ENCODE measurements at places on chromosomes 6 and 20.

DNA sequence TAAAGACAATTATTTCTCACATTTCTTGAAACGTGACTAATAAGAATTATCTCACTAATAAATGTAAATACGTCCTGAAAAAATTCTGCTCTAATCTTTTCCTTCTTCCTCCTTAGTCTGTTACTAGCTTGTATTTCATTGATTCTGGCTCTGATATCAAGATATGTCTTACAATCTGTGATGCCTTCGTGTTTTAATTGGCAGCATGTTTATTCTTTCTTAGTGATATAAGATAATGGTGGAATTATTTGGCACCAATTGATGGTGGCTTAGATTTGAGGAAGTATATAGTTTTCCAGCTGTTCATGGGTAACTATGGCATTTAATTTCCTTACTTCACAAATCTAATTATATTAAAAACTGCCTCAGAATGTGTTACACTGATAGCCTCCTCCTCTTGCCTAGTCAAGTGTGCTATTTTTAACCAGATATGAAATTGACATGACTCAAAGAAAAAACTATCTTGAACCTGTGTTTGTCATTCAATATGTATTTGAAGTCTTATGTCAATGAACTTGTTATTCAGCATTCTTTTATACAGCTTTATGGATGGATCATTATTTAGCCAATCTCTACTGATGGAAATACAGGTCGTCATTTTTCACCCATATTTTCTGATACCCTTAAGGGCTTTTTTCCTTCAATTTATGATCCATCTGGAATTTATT lies 5.3 kb downstream of the CCNC start:
- no peak for DNase-seq

- DNase-seq: no peak
These were observed 232.5 kb downstream of the HDGFL1 start for GRCh38 chr6:22801831-22802230.

GRCh38 chr20:16501301-16501700 lies 71.9 kb downstream of the KIF16B start:
- no peak for DNase-seq

- DNase-seq: no peak
These were observed 7.4 kb downstream of the GFOD1 start for GRCh38 chr6:13479971-13480434.

DNA sequence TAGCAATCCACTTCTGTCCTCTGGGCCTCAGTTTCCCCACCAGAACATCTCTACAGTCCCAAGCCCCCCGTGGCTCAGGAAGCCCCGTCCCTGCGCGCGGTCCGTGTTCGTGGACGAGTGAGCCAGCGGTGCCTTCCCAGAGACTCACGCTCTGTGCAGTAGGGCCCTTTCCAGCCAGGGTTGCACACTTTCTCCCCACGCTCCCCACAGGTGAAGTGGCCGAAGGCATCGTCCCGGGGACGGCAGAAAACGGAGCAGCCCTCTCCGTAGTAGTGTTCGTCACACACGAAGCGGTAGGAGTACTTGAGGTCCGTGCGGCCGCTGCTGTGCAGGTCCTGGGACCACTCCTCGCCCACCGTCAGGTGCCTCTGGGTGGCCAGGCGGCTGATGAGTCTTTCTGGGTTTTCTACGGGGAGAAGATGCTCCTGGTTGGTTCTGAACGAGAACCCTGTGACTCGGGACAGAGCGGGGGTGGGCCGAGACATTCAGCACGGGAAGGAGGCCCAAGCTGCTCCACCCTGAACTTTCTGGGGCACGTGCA lies 2.7 kb downstream of the DLL1 start:
- no peak for DNase-seq

- DNase-seq: no peak
These were observed 68.8 kb upstream of the XRN2 start for GRCh38 chr20:21234324-21234723.

- no peak for DNase-seq
These were observed 107.5 kb downstream of the CENPW start for GRCh38 chr6:126447367-126447766.

GRCh38 chr6:130982941-130983456 lies 80.0 kb downstream of the EPB41L2 start:
- no peak for DNase-seq

- DNase-seq: no peak
These were observed 49.2 kb upstream of the MAP7 start for GRCh38 chr6:136599329-136600011.

DNA sequence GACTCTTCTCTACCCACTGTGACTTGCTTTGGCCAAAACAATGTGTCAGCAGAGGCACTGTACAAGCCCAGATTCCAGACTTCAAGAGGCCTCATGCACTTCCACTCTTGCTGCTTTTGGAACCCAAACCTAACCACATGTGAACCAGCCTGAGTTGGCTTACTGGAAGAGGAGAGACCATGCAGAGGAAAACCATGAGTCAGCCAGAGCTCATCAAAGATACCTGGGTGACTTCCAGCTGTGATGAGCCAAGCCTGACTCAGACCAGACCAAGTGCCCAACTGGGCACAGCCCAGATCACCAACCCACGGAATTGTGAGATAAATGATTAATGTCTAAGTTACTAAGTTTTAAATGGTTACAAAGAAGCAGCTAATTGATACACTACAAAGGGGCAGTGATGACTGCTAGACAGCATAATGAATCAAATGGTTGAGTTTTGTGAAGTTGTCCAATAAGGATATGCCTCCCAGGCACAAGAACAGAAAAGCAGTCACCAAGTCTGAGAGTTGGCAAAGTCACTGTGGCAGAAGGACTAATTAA lies 16.2 kb upstream of the BEND6 start:
- no peak for DNase-seq

DNA sequence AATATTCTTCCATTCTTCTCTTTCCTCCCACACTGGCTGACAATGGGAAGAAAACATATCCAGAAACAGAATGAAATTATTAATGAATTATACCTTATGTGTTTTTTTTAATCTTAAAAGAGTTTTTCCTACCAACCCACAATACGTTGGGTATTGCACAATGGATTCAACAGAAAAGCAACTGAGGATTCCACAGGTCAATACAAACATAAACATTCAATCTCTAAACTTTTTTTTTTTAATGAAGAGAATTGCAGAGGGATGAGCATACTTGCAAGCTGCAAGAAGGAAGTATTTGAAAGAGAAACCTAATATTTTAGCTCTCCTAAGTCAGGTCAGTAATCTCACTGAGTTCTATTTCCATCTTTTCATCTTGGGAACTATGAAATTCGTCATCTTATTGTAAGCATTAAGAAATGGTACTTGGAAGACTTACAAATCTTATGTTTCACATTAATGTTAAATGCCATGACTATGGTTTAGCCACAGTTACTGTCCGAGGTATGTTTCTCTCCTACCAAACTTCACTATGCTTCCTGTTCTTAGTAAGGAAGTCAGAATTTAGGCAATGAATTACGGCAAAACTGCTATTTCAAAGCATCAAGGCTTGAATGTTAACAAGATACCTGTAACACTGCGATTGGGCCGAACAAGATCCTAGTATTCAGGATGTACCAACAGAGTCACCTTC lies 100.8 kb downstream of the HIVEP2 start:
- DNase-seq: no peak

GRCh38 chr20:15643713-15644112 lies 929.5 kb downstream of the KIF16B start:
- DNase-seq: no peak

DNA sequence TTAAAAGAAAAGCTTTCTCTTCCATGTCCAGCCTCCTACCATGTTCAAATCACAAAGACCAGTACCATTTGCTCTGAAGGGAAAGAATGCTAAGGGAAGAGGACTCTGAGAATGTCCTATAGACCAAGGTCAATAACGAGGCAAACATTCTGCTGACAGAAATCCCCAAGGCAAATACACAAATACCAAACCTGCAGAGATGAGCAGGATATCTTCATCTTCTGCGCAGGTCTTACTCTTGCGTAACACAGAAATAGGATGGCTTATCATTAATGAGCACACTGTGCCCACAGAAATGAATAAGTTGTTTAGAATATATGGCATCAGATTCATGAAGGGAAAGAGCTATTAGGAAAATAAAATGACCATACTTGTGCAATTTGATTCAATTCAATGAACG lies 137.3 kb downstream of the BTBD9 start:
- no peak for DNase-seq

GRCh38 chr20:58558486-58559367 lies 43.5 kb upstream of the APCDD1L start:
- DNase-seq: no peak

GRCh38 chr6:166559662-166560061 lies 26.8 kb downstream of the RAMACL start:
- no peak for DNase-seq

DNA sequence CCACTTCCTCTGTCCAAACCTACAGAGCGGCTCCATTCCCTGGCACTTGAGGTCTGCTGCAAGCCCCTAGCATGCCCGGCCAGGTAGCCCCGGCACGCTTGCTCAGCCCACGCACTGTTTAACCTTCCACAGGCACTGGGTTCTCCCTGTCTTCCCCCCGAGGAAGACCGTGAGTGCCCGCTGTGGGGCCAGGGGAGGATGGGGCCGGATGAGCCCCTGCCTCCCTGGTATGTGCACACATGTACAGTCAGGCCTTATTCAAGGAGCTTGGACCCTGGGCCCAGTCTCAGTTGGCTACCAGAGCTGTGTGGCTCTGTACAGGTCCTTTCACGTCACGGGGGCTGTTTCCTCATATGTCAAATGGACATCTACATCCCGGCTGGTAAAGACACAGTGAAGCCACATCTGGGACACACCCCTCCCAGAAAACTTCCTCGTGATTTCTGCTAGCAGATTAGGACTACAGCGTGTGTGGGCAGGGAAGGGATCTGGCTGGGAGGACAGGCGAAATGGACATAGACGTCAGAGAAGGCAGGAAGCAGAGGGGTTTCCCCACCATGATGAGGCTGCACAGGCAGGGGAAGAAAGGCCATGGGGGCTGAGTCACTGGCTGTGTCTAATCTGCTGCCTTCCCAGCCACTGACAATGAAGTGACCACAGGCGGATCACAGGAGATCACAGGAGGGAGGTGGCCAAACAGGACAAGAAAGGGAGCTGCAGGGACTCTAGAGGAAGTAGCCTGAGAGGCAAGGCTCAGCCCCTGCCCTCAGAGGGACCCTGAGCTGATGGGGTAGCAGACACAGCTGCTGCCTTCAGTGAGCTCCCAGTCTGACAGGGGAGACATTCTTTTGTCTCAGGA lies 62.9 kb downstream of the MRPL14 start:
- no peak for DNase-seq

GRCh38 chr6:159104931-159105330 lies 60.1 kb upstream of the TAGAP start:
- no peak for DNase-seq

GRCh38 chr6:74879976-74880375 lies 325.9 kb downstream of the COL12A1 start:
- DNase-seq: no peak

DNA sequence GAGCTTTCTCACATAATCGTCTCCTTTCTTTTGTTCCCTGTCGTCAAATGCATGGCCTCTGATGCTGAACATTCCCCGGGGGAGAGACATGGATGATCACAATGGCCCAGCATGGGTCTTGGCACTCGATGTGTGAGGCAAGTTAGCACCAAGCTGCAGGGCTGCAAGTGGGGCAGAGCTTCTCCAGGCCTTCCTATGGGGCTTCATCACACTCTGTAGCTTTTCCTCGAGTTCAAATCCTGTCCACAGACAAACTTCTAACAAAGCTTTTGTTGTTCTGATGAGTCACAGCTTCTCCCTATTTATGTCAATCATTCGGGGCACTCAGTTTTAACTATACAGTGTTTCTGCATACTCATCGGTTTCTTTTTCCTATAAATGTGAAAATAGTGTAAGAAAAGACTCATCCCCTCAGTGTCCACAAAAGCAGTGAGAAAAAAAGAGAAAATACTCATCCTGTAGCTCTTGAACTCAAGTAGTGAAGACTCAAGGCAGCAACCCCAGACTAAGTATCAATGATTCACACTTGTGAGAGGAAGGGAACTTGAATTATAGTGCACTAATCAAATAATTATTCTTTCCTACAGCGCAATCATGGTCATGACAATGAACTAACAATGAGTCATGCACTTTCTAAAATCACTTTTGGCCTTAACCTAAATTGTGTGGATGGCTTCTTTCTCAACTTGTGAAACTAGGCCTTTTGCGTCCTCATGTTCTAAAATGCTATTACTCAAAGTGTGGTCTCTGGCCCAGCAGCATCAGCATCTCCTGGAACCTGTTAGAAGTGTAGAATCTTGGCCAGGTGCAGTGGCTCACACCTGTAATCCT lies 68.4 kb upstream of the NOX3 start:
- DNase-seq: no peak

DNA sequence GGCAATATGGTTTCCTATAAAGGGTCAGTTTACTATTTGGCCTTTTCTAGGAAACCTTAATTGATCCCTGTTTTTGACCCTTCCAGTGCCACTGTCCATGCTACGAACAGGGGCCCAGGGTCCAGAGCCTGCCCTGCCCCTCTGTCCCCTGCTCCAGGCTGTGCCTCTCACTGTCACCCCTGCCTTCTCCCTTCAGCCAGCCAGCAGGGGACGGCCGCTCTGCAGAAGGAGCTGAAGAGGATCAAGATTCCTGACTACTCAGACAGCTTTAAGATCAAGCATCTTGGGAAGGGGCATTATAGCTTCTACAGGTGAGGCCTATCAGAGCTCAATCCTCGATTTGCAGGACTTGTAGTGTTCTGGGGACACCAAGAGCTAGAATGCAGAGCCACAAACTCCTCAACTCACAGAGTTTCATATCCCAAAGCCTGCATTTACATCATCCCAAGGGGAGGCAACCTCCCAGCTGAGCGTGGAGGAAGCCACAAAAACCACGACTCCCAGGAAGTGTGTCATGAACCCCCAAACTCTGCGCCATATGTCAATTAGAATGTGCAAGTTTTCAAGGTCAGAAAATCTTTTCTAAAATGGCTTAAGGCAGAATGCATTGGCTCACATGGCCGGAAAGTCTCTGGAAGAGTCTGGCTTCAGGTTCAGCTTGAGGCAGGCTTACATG lies 3.6 kb downstream of the BPI start:
- no peak for DNase-seq

DNA sequence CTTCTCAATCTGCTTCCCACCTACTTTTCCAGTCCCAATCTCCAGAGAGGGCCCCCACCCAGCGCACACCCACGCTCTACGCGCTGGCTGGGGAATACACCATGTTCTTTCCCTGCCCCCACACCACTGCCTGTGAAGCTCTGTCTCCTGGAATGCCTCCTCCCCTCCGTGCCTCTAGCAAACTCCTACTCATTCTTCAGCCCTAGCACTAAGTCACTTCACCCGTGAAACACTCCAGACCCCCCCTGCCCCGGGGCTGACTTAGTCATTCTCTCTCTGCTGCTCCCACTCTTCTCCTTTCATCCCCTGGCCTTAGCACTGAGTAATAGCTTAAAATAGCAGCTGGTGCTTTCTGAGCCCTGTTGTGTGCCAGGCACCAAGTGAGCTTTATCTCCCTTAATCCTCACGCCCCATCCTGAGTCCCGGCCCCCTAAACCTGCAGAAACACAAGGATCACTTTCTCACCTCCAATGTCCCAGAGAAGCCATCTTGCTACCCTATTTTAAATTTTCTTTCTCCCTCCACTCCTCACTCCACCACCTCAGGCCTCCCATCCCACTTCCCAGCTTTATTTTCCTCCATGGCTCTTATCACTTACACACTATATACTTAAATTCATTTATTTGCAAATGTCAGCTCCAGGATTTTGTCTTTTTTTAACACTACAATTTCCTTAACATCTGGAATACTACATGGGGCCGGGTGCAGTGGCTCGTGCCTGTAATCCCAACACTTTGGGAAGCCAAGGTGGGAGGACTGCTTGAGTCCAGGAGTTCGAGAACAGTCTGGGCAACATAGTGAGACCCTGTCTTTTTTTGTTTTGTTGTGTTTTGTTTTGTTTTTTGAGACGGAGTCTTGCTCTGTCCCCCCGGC lies 6.3 kb upstream of the PARD6B start:
- no peak for DNase-seq

GRCh38 chr6:55176958-55177357 lies 2.6 kb downstream of the HCRTR2 start:
- DNase-seq: no peak
